Stimulated activated CD8-positive, alpha-beta memory T cell treated with anti-CD3 and anti-CD28 coated beads, Interleukin-15, amount 100 ng/mL, for 24 hours (primary cell): ENCODE measurements at places on chromosomes 1 and 21.

- no peak for DNase-seq
Observed at GRCh38 chr1:15543589-15544568, 17.2 kb downstream of the DNAJC16 start.

- no peak for DNase-seq
Observed at GRCh38 chr1:11598461-11598860, 55.8 kb downstream of the FBXO2 start.

- no peak for DNase-seq
Observed at GRCh38 chr1:19337289-19337688, 25.2 kb downstream of the SLC66A1 start.

DNA sequence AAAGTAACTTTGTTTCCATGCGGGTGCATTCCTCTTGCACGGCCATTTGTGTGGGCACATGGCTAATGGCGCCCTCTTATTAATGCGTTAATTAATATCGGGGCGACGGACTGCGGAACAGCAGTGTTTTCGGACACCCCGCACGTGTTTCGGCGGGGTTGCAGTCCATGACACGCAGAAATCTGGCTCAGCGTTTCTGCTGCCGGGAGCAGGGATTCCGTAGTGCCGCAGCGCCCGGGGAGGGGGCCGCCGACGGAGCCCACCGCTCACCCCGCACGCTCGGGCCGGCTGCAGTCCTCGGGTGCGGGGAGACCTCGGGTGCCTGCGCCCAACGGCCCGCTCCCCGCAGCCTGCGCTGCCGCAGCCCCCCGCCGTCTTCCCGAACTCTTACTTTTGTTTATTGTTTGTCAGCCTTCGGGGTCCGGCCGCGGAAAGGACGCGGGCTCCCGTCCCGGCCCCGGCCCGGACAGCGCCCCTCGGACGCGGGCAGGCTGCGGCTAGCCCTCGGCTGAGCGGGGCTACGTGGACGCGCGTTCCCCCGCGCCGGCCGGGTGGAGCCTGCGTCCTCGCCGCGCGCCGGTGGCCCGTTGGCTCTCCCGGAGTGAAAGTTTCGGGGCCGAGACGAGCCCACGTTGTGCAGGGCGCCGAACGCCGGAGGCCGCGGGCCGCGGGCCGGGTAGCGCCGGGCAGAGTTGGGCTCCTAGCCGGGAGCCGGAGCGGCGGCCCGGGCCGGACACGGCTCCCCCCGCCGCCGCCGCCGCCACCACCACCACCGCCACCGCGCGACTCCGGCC lies 849 bp downstream of the NFIA start:
- DNase-seq = no peak

- DNase-seq = no peak
Observed at GRCh38 chr1:39360731-39361130, 130.7 kb upstream of the BMP8A start.

DNA sequence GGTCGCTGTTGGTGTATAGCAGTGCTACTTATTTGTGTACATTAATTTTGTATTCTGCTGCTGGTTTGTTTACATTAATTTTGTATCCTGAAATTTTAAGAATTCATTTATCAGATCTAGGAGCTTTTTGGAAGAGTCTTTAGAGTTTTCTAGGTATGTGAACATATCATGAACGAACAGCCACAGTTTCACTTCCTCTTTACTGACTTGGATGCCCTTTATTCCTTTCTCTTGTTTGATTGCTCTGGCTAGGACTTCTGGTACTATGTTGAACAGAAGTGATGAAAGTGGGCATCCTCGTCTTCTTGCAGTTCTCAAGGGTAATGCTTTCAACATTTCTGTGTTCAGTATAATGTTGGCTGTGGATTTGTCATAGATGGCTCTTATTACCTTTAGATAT lies 1757.9 kb downstream of the BRINP3 start:
- no peak for DNase-seq

DNA sequence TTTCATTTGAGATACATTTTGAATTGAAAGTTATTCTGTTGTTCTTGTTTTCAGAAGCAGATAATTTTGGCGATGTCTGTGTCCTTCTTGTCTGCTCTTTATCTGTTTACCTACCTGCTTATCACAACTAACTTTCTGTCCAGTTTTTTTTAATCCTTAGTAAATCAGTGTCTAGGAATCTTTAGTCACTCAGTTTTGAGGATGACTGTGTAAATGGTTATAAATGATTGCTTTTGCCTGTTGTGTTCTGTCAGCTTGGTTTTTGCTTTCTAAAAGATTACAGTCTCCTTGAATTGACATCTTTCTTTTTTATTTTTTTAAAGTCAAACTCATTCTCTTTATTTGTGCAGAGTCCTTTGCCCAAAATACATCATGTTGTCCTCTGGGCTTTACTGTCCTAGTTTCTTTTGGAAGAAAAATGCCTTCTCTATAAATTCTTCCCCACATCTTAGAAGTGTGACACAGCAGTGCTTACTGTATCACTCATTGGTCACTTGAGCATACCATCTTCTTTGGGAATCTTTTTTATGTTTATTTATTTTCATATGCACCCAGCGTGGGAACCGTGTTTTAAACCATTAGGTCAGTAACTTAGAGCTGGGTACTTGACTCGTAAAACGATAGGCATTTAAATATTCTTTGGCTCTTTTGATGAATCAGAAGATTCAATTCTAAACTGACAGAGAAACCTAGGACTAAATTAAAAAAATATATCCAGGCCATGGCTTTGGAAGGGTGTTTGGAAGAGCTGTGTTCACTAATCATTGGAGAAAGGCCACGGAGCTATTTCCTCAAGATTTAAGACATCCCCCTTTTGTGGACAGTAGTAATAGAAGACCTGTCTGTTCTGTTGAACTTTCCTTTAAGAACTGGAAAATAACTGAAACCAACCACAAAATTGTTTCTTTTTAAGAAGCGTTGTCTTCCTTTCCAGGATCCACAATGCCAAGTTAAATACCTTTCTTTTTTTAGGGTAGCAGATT lies 20.9 kb downstream of the LAMC1 start:
- no peak for DNase-seq

DNA sequence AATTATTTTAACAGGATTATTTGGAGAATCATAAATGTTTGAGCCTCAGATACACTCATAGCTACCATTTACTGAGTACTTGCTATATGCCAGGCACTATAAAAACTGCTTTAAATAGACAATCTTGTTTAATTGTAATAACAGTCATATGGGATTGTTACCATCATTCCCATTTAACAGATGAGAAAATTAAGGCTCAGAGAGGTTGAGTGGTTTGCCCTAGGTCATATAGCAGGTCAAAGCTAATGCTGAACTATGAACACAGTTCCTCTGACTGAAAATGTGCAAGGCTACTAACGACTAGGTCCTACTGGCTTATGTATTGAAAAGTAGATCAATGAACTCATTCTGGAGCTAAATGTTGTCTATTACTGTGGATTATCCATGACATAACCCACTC lies 63.4 kb downstream of the DDR2 start:
- no peak for DNase-seq

- DNase-seq = no peak
Observed at GRCh38 chr1:246695136-246695535, 29.1 kb upstream of the SCCPDH start.

GRCh38 chr1:167627615-167627864 lies 2.5 kb upstream of the RCSD1 start:
- DNase-seq = no peak

- DNase-seq = no peak
Observed at GRCh38 chr1:89870998-89871397, 50.2 kb downstream of the LRRC8D start.

DNA sequence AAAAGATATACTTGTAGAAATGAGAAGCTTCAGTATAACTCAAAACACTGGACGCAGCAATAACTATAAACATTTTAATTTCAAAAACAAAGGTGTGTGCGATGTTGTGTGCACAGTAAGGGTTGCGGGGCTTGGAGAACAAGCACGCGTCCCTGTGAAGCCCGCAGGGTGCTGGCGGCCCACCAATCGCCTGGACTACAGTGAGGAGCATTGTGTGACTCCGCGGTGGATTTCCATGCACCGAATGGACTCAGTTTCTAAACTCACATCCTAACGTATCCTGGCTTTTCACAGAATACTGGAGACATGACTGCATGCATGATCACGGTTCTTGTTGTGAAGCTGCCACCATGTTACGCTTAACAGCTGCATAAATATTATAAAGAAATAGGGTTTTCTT lies 33.0 kb downstream of the NTPCR start:
- DNase-seq = no peak

DNA sequence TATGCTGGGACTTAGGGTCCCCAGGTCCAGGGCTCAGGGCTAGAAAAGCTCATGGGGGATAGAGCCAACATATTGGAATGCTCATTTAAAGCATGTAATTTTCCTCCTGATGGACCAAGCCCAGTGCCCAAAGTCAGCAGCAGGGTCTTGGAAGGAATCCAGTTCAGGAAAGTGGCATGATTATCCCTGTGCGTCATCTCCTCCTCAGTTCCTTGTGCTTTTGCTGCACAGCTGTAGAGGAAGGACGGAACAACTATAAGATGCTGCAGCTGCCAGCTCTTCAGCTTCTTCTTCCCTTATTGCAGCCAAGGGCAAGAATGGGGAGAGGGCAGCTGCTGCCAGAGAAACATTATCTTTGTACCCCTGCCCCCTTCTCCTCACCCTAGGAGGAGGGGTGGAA lies 58.4 kb downstream of the OVGP1 start:
- DNase-seq = no peak

DNA sequence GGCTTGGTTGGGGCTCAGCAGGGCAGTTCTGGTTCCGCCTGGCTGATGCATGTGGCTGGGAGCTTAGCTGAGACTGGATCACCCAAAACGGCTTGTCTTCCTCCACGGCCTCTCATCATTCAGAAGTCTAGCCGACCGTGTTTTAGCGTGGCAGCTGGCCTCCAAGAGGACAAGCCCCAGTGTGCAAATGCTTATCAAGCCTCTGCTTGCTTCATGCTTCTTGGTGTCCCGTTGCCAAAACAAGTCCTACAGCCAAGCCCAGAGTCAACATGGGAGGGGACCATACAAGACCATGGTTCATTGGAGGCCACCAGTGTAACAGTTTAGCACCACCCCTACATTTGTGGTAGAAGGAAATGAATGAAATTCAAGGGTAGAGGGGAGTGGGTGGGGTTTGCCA lies 10.5 kb upstream of the KDF1 start:
- no peak for DNase-seq

GRCh38 chr21:45040157-45040711 lies 34.1 kb upstream of the ADARB1 start:
- DNase-seq = no peak

GRCh38 chr1:108595507-108595906 lies 35.6 kb downstream of the EEIG2 start:
- DNase-seq = no peak

DNA sequence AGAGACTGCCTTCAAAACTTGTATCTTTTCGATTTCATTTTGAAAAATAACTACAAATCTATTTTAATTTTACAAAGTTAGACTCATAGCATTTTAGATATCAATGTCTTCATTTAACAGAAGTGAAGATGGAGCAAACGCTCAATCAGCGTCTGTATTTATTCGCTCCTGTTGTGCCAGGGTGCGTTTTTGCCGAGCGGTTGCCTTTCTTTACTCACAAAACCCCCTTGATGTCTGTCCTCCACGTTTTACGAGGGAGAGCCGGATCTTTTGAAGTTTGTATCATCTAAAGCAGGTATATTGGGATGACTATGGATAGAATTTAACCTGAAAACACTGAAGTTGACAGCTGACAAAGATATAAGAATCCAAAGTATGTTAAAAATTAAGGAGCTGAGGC lies 44.6 kb downstream of the MRPL39 start:
- no peak for DNase-seq

DNA sequence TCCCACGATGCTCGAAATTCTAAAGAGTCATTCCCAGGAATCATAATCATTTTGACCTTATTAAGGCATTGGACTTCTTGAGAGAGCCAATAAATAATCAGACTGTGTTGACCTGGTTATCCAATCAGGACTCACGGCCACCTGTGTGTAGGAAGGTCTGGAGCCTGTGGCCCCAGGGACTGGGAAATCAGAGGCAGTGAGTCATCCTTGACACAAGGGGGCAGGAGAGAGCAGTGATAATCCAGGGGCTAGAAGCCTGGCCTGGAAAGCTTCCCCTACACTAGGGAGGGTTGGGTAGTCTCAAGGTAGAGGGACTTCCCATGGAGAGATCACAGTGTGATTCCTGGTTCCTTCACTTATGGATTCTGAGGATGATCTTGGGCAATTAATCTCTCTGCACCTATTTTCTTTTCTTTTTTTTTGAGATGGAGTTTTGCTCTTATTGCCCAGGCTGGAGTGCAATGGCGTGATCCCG lies 4.7 kb downstream of the MR1 start:
- no peak for DNase-seq

GRCh38 chr21:20662514-20662913 lies 335.7 kb upstream of the NCAM2 start:
- DNase-seq = no peak

GRCh38 chr1:86687595-86687994 lies 16.8 kb upstream of the SH3GLB1 start:
- DNase-seq = no peak

GRCh38 chr21:44539991-44540666 lies at the start of gene KRTAP10-1:
KRTAP10-1 (minus strand) TSS chr21:44540195; CDS start chr21:44540150, 45 bp downstream.
- no peak for DNase-seq

DNA sequence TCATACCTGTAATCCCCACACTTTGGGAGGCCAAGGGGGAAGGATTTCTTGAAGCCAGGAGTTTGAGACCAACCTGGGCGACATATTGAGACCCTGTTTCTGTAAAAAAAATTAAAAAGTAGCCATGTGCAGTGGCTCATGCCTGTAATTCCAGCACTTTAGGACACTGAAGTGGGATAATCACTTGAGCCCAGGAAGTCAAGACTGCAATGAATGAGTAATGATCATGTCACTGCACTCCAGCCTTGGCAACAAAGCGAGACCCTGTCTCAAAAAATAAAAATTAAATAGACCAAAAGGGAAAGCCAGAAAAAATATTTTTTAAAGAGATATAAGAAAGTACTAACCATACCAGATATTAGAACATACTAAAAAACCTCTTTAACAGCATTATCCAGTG lies 44.7 kb upstream of the LYPLAL1 start:
- DNase-seq = no peak

DNA sequence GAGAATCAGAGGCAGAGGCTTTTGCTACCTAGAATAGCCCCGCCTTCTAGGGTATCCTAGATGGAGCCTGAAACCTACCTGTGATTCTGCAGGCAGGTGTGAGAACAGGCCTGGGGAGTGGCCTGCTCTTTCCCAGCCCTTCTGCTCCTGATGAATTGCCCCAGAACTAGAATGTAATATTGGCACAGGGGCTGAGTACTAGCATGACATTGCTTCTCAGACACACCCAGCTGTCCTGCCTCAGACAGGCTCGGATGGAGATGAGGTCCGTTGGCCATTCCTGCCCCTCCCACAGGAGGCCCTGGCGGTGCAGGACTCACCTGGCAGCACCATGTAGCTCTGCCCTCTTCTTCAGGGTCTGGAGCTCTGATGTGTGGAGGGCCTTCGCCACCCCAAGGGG lies 237.6 kb downstream of the GRIK3 start:
- no peak for DNase-seq

DNA sequence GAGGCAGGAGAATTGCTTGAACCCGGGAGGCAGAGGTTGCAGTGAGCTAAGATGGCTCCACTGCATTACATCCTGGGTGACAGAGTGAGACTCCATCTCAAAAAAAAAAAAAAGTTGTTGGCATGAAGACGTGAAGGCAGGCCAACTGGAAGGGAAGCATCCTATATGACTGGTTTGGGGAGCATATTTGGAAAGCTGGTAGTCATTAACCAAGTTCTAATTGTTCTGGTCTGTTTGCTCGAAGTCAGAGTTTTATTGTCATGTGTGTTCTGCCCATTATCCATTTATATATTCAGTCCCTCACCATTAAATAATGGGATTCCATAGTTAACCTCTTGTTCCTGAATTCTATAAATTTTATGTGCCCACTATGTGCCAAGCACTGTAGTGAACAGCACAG lies 3.3 kb upstream of the GLRX2 start:
- no peak for DNase-seq
